ENCODE measurements at places on chromosomes 3 and 15. TPM values are rescaled to one million over a fixed set of nuclear protein-coding genes. Genes with fewer than 3 reads are reported as not detected.

The RPSA gene
- total RNA-seq: 731 TPM

The IL17RD gene
- 29.3 TPM for total RNA-seq

The RTP4 gene
- 0.18 TPM for total RNA-seq

The GREM1 gene
- 0.54 TPM for total RNA-seq

The FILIP1L gene
- total RNA-seq: 5.3 TPM

The GOLGA8J gene
- total RNA-seq: 0.36 TPM

The CD96 gene
- total RNA-seq: 0.36 TPM

The ANKRD34C gene
- 2.4 TPM for total RNA-seq

The NFKBIZ gene
- total RNA-seq: 4.0 TPM

The ZPLD1 gene
- 0.54 TPM for total RNA-seq

The LRRN1 gene
- 77.3 TPM for total RNA-seq

The SLC7A14 gene
- 11.9 TPM for total RNA-seq

The TYRO3 gene
- total RNA-seq: 13.1 TPM

The ARGFX gene
- not detected for total RNA-seq

The P2RY13 gene
- 1.7 TPM for total RNA-seq

The EBLN2 gene
- total RNA-seq: 14.4 TPM

The DENND4A gene
- 55.3 TPM for total RNA-seq

The TNNC1 gene
- total RNA-seq: 0.64 TPM

The CFAP100 gene
- 1.8 TPM for total RNA-seq

The ZMYND10 gene
- 5.4 TPM for total RNA-seq

The MUC13 gene
- total RNA-seq: 0.18 TPM

The P2RY12 gene
- total RNA-seq: 20.6 TPM

The PYGO1 gene
- 55.6 TPM for total RNA-seq

The ADAMTS9 gene
- 31.1 TPM for total RNA-seq

The PROS1 gene
- 16.1 TPM for total RNA-seq

The ATP8B4 gene
- 15.3 TPM for total RNA-seq

The GLDN gene
- 1.2 TPM for total RNA-seq

The DNASE1L3 gene
- 0.54 TPM for total RNA-seq

The CX3CR1 gene
- 7.9 TPM for total RNA-seq

The TIPARP gene
- 17.7 TPM for total RNA-seq

The CCR2 gene
- total RNA-seq: 0.45 TPM

The PPP1R14D gene
- not detected for total RNA-seq

The ERICH6 gene
- total RNA-seq: 0.27 TPM

The NR1D2 gene
- total RNA-seq: 24.0 TPM

The SERINC4 gene
- total RNA-seq: not detected

The SLC28A2 gene
- total RNA-seq: not detected

The SNX22 gene
- total RNA-seq: 8.3 TPM

The GPR149 gene
- total RNA-seq: 2.7 TPM

The SHQ1 gene
- total RNA-seq: 15.7 TPM

The NPAP1 gene
- 1.9 TPM for total RNA-seq

The BTLA gene
- 0.45 TPM for total RNA-seq

The TPRG1 gene
- 3.4 TPM for total RNA-seq

The ITIH1 gene
- total RNA-seq: 0.18 TPM

The CFAP92 gene
- total RNA-seq: 2.5 TPM

The CYP8B1 gene
- not detected for total RNA-seq

The TMEM212 gene
- total RNA-seq: not detected

The CHRM5 gene
- total RNA-seq: 0.27 TPM

The SPINT1 gene
- total RNA-seq: 7.7 TPM

The PAQR5 gene
- 0.82 TPM for total RNA-seq

The NRG4 gene
- total RNA-seq: 2.2 TPM

The ZKSCAN7 gene
- total RNA-seq: 27.1 TPM

The GOLGA8G gene
- 0.09 TPM for total RNA-seq

The GPR87 gene
- total RNA-seq: not detected

The KCNMB3 gene
- 4.9 TPM for total RNA-seq

The TRPM1 gene
- total RNA-seq: not detected

Data from cerebellum (tissue), 4 donors.